NCI-H2081 (cell line): ENCODE measurements at places on chromosomes 1 and 21.

DNA sequence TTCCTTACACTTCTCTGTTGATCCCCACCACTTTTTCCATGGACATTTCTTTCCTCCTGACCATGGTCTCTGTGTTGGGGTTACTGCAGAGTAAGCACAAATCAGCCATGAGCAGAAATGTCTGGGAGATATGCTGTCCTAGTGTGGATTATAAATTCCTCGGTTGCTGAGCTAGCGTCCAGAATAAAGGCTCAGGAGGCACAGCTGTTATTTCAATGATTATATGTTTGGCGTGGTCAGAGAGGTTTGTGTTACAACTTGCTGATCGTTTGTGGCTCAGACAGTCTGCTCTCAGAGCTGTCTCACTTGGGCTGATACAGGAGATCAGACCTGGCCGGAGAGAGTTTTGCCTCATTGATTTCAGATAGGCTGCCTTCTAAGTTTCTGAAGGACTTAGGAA lies 37.5 kb upstream of the LAMC2 start:
- no peak for DNase-seq

DNA sequence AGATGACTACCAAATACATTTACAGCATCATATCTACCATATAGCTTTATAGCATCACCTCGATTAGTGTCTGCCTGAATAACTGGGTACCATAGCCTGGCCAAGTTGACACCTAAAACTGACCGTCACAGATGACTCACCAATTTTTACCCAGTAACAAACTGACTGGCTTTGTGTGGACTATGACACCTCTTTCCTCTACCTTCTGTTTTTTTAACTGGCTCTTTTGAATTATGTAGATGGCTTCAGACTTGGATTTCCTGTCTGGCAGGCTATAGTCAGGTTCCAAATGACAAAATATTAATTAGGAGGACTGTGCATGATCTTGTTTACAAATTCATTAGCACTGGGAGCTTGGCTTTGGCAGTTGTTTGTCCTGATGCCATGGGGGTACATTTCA lies 360.3 kb downstream of the TGFB2 start:
- DNase-seq: no peak

GRCh38 chr1:163307479-163308171 lies 14.1 kb upstream of the NUF2 start:
- DNase-seq: no peak

- DNase-seq: no peak
Observed at GRCh38 chr1:80846966-80847365, 953.8 kb upstream of the ADGRL2 start.

- DNase-seq: no peak
Observed at GRCh38 chr1:230825761-230826160, 42.6 kb downstream of the C1orf198 start.

GRCh38 chr1:235424092-235424491 lies 56.9 kb downstream of the TBCE start:
- no peak for DNase-seq

DNA sequence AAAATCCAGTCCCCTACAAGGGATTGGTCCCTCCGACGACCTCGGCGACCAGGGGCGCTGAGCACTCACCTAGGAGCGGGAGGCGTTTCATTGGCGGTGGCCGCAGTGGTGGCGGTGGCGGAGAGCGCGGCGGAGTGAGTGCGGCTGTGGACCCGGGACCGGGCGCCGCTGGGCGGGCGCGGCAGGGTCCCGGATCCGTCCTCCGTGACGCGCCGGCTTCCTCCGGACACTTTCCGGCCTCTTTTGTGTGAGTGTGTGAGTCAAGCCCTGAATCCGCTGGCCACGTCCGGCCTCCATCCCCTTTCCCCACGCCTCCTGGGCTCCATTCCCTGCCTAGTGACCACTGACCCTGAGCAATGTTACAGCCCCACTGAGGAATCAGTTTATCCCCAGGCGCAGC lies at the start of gene ADGRL4:
TSS of gene ADGRL4 (minus strand) at position 167 of the 400 bp plus-strand sequence. CDS start at position 91, 76 bp downstream.
- DNase-seq: no peak

GRCh38 chr1:13430495-13430894 lies 20.2 kb downstream of the PRAMEF20 start:
- DNase-seq: no peak

- no peak for DNase-seq
Observed at GRCh38 chr1:93614986-93615581, 66.6 kb downstream of the BCAR3 start.

GRCh38 chr1:11654137-11654938 lies at the start of the genes FBXO2 and FBXO44:
TSS of gene FBXO2 (minus strand) at chr1:11654429. CDS start at chr1:11654340, 89 bp downstream.
TSS of gene FBXO44 (plus strand) at chr1:11654877. CDS start at chr1:11655836, 959 bp downstream.
- no peak for DNase-seq

DNA sequence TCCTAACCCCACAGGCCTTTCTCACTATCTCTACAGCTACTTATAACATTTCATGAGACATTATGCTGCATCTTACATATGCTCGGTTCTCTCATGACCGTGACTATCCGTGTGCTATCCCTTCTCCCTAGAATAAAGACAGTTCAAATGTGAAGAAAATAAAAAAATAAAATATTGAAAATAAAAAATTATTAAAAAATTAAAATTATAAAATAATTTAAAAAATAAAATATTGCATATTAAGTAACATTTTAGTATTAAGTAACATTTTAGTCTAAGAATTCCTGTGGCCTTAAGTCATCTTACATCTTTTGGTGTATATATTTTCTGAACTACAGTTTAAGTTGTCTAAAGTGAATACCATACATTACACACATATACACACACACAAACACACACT lies 415.5 kb downstream of the DPYD start:
- DNase-seq: no peak

- DNase-seq: no peak
Observed at GRCh38 chr1:193674292-193674944, 488.0 kb upstream of the B3GALT2 start.

GRCh38 chr1:206631085-206631509 lies 4.2 kb upstream of the DYRK3 start:
- peak; percentile 79 for DNase-seq

DNA sequence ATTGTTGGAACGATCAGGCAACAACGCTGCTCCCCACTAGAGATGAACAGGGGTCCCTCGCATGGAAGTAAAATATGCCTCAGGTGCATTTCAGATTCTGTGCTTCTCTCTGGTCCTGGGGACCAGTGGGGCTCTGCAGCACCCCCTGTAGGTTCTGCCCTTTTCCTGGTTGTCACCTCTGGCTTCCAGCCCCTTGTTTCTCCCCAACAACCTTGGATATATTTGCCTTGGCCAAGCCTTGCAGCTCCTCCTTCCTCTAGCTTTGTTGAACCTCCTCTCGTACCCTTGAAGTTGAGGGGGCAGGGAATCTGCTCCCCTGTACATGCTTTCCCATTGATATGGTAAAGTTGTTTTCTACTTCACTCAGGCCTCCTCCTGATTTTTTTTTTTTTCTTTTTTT lies 5.4 kb upstream of the RGSL1 start:
- no peak for DNase-seq

GRCh38 chr1:245863566-245864184 lies 643.4 kb downstream of the SMYD3 start:
- DNase-seq: no peak

GRCh38 chr1:186577216-186577615 lies 103.0 kb downstream of the PTGS2 start:
- DNase-seq: no peak

DNA sequence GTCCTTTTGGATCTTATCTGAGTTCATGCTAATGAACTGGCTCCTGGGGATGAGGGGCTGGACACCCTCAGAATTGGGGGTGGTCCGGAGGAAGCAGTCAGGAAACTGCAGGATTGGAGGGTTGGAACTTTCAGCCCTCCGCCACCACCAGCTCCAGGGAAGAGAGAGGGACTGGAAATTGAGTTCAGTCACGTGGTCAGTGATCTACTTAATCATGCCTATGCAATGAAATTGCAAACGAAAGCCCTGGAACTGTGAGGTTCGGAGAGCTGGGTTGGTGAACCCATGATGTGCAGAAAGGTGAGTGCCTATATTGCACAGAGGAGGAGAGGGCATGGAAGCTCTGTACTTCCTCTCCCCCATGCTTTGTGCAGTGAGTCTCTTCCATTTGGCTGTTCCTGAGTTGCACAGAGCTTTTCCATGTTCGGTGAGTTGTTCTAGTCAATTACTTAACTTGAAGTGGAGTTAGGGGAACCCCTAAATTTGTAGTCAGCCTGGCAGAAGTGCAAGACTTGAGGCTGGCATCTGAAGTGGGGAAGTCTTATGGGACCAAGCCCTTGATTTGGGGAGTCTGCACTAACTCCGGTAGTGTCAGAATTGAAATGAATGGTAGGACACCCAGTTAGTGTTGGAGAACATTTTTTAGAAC lies 16.7 kb downstream of the ITSN1 start:
- no peak for DNase-seq

DNA sequence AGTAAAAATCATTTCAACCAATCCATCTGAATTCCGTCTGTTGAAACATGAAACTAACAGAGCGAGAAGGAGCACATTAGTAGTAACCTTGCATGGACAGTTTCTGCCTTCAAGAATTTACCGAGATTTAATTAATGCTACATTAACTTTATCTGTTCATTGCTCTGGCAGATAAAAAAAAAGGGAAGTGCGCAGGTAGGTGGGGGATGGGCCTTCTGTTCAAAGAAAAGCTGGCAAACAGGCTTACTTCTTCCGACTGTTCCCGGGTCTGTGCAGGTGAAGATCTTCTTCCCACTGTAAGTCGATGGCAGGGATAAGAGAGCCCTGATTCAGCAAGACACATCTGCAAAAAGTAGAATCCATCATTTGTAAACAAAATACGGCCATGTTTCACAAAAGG lies 172.6 kb upstream of the DMRTA2 start:
- no peak for DNase-seq

- DNase-seq: no peak
Observed at GRCh38 chr1:150627826-150628410, 1.5 kb downstream of the ENSA start.

- no peak for DNase-seq
Observed at GRCh38 chr1:37452416-37452815, 22.0 kb upstream of the ZC3H12A start.
